ENCODE measurements at places on chromosomes 6 and 20.

GRCh38 chr20:10495173-10495572 is 60.1 kb downstream of the SLX4IP start:
- DNase-seq: no peak

DNA sequence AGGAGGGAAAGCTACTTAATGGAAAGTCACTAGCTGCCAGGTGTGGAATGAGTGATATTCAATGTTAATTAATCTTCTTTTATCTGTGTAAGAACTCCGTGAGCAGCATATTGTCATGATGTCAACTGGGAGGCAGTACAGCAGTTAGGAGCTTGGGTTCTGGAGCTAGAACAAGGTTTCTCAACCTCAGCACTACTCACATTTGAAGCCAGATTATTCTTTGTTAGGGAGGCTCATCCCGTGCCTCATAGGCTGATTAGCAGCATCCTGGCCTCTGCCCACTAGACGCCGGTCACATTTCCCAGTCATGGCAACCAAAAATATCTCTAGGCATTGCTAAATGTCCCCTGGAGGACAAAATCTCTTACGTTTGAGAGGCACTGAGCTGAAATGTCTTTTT is 41.2 kb downstream of the BCAS1 start:
- no peak for DNase-seq

- no peak for DNase-seq
Measured at GRCh38 chr6:7905416-7905815, 5.2 kb downstream of the TXNDC5 start.

GRCh38 chr20:8693709-8694108 is 375.2 kb upstream of the PLCB4 start:
- no peak for DNase-seq

DNA sequence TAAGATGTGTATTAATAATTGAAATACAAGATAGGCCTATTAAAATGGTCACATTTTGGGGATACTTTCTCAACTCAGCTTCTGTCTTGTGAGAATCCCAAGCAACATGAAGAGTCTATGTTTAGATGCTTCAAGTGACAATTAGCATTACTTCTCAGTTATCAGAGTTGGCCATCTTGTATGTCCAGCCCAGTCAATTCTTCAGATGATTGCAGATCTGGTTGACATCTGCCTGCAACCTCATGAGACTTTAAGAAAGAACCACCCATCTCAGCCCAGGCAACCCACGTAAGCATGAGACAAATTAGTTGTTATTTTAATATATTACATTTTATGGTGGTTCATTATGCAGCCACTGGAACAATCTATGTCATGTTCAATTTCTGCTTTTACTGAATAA is 256.5 kb downstream of the TENT5A start:
- no peak for DNase-seq

DNA sequence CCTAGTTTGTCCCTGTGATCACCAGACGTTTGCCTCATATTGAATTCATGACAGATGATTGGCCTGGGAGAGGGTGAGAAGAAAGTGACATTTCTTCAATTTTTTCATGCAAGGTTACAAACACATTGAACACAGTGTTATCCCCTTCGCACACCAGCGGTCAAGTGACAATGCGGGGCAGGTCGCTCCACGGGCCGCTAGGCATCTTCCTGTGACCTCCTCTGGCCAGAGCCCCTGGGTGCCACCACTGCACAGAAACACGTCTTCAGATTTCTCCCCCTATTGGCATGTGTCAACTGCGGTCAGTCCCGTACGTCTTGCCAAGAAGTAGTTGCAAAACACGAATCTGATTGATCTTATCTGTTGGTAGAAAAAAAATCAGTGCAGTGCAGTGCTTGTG is 97.1 kb downstream of the PXDC1 start:
- DNase-seq: no peak

DNA sequence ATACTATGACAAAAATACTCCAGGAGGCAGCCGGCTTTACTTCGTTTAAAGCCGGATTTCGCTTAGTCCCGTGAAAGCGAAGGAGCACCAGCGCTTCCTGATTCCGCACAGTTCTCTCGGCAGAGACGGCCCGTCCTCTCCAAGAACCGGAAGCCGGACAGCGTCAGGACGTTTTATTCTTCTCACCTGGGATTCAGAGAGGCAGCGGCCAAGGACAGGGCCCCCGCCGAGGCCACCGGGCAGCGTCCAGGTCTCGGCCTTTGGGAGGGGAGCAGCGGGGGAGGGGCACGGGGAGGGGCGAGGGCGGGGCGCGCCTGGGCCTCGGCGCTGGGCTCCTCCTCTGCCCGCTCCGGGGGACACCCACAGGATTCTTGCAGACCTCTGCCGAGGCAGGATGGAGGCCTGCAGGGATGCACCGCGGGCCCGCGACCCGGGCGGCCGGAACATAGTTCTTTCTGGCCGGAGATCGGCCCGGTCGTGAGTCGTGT is 2.8 kb upstream of the DIDO1 start:
- no peak for DNase-seq

GRCh38 chr6:147497472-147497871 is 11.0 kb upstream of the SAMD5 start:
- DNase-seq: no peak

- no peak for DNase-seq
Measured at GRCh38 chr6:127404594-127405178, 54.5 kb downstream of the KIAA0408 start.

- DNase-seq: no peak
Measured at GRCh38 chr6:139144490-139145085, 9.7 kb downstream of the HECA start.

DNA sequence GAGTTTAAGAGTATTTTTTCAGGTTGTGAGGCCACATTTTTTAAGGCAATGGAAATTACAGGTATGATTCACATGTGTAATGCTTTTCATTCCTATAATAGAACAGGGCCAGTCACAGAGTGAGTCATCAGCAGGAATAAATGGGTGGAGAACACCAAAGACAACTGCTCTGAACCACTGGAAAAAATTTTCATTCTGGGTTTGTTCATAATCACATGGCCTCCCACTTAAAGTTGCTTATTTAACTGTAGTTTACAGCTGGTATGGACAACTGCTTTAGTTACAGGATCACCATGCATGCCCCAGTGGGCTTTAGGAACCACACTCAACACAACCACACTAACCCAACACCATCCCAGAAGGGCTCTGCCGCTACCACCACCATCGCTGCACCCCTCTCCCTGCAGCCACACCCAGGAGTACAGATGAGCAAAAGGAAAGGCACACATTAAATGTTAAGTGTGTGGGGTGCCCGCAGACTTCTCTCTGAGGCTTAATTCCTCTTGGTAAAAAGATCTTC is 107.0 kb upstream of the DST start:
- DNase-seq: no peak

DNA sequence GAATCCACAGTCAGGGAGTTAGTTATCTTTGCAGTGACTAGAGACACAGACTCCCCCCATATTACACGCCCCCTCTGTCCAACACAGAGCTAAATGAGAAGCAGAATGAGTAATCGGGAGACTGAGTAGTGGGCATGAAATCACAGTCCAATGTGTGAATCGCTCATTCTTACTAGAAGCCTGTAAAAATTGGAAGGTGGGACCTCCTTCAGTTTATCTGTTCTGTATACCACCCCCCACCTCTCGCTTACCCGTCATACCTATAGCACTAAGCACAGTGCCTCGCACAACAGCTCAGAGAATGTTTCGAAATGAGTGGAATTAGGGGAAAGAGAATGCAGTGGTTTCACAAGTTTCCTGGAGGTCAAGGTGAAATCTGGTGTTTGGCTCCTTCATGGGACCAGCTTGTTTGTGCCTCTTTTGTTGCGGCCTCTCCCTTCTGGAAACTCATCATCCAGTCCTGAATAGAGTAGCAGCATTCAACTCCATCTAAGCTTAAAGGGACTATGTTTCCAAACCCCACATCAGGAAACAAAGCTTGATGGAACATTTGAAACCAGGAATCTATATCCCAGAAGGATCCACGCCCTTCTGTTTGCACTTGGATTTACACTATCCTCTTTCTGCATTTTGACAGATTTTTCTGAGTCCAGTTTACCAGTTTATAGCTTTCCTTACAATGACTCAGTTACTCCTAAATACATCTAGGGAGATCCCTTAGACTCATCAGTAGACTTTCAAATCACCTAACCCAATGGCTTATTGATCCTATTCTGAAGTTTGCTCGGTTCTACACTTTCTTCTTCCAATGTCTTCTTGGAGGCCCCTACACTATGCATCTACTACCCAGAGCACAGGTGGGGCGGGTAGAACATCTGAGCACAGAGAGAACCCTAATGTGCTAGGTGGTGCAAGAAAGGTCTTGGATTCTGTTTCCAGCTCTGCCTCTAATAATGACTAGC is 59.2 kb upstream of the PIM1 start:
- DNase-seq: no peak

Data from DMS79 treated with DMSO at 0.1 percent for 48 hours (cell line).